ENCODE measurements at places on chromosomes 3 and 15.

- DNase-seq, result no peak
These were observed 52.8 kb downstream of the PLD1 start for GRCh38 chr3:171757361-171758034.

DNA sequence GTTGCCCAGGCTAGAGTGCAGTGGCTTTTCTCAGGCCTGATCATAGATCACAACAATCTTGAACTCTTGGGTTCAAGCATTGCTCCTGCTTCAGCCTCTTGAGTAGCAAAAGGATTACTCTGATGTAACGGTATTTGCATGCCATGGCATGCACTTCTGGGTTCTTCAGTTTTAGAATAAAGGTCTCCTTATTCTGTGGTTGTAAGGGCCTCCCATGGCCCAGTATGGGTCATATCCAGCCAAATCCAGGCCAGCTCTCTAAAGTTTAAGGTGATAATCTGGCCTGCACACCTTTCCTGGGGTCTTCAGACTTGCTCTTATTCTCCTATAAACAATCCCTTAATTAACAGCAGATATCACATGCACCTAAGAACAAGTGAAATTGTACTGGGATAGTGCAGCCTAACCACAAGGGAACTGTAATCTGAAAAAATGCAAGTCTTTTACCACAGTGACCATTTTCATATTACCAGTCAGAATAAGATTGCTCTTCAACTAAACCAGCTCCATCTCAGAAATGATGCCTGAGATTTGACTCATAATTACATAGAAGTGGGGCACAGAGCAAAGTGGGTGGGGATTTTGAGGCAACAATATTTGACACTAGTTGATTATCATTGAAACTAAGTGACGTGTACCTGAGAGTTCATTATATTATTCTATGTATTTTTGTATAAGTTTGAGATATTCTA, 25.4 kb downstream of the COMMD2 start:
- no peak for DNase-seq

DNA sequence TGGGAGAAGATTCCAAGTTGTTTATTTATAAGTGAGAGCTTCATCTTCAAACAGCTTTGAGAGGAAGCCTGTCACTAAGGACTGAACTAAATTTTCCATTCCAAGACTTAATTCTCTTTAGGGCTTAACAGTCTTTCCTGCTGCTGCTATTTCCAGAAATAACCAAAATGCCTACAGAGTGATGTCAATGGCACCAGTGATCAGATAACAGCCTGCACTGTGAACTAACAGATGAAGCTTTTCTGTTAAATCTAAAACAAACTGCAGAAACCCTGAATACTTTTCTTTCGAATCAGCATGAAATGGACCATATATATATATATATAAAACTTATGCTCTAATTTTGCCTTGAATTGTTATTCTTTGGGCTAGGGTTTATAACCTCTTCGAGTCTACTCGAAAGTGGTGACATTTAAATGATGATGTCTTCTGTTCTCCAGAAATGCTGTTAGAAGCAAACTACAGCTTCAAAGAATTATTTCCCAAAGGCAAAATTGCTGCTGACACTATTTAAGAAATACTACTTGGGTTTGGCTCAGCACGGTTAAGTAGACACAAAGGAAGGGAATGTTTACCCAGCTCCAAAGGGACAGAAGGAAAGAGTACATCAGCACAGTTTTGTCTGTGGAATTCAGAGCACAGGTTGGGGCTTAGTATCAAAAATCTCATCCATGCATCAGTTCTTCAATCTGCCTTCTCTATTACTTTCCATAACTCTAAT, 238.5 kb upstream of the LRRN1 start:
- DNase-seq, result no peak

DNA sequence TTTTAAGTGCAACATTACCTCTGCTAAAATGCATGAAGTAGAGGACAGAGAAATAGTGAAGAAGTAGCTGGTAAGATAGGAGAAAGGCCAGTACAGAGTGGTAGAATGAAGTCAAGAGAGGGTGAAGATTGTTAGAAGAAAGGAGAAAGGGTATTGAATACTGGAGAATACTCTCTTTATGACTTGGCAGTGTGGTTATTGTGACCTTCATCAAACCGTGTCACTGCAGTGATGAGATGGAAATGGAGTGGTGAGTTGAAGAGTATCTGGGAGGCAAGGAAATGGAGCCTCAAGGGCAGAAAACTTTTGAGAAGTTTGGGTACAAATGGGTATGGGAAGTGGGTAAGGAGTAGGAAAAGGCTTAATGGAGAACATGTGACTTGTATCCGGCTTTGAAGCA, 24.7 kb downstream of the MINDY2 start:
- no peak for DNase-seq

GRCh38 chr15:41690636-41691035, 30.4 kb downstream of the MGA start:
- no peak for DNase-seq

- no peak for DNase-seq
These were observed 3.6 kb downstream of the TAGLN3 start for GRCh38 chr3:112002096-112002971.

DNA sequence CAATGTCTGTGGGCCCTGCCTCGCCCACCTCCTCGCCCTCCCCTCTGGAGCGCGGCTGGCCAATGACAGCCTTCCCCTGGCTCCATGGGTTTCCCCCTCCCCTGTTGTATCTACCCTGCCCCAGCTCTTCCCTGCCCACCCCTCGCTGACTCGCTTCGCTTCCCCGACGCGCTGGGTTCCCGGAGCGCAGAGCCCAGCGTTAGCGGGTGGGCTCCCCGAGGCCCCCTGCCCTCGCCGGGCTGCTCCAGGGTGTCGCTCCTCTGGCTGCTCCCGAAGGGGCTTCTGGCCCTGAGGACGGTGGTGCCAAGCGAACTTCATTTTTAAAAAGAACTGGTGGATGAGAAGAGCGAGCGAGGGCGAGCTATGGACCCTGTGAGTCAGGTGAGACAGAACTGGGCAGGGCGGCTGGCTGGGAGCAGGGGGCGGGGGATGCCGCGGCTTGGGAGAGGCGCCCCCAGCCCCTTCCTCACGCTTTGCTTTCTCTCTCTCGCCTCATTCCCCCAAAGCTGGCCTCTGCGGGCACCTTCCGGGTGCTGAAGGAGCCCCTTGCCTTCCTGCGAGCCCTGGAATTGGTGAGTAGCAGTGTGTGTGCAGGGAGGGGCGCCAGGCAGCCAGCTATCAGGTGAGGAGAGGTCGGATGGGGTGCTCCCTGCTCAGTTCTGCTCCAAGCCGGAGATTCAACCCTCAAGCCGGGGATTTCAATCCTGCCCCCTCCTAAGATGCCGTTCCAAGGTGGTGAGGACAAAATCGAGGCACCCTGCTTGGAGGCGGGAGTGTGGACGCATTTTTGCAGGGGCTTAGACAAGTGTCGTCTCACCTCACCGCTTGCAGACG, at the start of gene SYNPR:
TSS of gene SYNPR (plus strand) at position 138 of the 834 bp plus-strand sequence.
- no peak for DNase-seq

DNA sequence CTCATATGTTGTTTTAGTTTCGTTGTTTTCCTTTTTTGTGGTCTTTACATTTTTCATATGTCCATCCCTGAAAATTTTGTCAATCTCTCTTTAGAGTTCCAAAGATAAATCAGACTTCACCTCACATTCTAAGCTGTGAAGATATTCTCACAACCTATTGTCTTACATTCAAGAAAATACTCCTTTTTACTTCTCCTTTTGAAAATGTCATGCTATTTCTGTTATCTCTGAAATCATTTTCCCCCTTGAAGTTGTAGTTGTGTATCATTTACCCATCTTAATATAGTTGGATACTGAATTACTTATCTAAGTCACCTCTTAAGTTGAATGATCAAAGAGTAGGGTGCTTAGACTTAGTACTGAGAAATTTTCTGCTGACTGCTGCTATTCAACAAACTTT, 74.3 kb downstream of the DCUN1D1 start:
- DNase-seq, result no peak

DNA sequence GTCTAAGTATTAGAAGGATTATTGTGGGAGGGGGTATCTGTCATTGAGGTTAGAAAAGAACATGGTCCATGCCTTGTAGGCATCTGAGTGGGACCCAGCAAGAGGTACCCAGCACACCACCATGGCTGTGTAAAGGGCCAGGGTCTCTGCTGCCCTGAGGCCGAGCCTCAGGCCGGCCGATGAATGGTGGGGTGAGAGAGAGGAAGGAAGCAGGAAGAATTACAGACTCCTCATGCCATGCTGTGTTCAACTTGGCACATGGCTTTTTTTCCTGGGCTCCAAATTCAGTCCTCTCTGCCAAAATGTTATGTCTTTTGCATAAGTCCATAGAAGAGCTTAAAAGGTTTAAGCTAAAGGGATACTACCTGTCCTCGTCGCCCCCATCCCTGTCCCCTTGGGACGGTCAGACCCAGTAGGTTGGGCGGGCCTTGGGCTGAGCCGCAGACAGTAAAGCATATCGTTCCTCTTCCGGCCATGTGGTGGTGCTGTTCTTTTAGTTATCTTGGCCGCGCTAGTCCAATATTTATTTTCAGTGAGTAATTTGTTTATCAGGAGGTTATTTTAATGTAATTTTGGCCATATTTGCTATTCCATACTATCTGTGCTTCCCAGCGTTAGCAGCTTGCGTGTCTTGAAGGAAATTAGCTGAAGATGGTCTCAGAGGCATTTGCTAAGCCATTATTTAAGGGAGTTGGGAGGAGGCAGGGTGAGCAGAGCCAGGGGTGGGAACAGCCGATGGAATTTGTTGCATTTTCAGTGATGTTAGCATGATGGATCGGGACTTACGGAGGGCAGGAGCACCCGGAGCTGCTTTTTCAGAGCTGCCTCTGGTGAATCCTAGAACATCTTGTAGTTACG, 152.4 kb downstream of the AGBL1 start:
- DNase-seq, result no peak

DNA sequence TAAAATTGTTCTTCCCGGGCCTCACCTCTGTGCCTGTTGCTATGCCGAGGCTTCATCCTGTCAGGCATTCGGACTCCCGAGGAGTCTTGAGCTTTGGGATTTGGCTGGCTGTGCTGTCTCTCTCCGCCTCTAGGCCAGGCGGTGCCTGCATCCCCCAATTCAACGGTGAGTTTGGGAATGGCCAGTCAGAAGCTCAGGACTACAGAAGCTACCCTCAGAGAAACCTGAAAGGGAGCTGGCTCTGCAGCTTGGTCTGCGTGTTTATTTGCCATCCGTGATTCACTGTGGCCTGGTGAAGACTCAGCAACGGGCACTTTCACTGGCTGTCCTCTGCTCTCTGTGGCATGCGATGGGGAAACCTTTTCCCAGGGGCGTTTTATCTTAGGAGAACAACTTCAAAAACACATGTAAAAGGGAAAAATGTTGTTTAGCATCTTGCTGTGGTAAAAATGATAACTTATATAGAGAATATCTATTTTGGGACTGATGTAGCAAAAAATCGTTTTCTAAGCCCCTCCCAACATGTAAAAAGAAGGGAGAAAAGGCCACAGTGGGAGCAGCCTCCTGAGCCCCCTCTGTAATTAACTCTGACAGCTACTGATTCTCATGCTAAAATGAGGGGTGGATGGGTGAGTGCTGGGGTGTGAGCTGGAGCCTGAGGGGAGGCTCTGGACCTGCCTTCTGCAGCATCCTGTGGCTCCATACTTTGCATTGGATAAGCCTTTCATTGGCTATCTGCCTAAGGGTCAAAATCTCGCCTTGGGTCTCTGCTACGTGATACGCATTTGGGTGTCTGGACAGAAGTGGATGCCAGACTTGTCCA, 103.4 kb upstream of the KLHL25 start:
- no peak for DNase-seq

DNA sequence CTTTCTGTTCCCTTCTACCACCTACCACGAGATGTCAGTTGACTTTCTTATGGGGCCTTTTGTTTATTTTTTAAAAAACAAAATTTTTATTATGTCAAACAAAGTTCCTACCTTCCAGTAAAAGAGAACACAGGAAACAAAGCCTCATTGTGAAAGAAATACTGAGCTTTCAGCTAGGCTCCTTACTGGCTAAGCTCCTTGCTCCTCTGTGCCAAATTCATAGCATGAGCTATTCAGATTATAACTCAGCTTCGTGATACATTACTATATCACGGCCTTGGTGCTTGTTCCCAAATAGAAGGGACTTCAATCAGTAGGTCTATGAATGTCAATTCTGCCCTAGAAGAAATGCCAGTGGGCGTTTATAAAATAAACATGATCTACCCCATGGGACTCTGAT, 145.8 kb upstream of the CHRM5 start:
- no peak for DNase-seq

GRCh38 chr3:193240436-193240849, 579 bp upstream of the PLAAT1 start:
- no peak for DNase-seq

GRCh38 chr15:64224511-64224910, 61.7 kb upstream of the PPIB start:
- no peak for DNase-seq

DNA sequence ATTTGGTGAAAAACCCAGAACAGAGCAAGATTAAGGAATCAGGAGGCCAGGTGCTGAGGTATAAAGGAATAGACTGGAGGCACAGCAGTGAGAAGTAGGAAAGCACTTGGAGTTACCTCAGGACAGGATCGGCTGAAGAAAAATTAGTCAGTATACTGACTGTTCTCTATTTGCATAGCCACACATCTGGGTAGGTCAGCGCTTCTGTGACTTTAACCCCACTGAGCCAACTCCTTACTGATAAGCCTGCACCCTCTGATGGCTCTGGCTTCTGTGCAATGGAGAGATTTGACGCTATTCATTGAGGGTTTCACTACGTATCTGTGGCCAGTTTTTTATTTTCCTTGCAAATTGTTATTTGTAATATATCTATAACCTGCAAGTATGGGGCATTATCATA, 22.3 kb downstream of the MECOM start:
- DNase-seq, result no peak

DNA sequence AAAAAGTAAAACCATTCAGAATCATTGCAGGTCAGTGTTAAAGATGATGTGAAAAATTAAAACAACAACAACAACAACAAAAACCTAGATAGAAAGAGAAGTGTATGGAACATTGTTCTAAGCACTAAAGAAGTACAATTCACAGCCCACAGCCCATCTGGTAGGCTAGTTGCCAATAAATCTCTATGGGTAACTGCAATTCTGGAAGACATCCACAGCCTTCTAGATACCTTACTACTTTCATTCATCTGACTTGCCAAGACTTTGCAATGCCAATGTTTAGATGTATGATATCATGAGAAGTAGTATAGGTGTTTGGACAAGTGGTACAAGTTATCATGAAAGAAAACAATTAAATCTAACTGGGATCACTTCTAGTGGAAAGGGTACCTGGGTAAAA, 198.6 kb downstream of the VGLL3 start:
- no peak for DNase-seq

- peak; percentile 40 for DNase-seq
These were observed 173.0 kb upstream of the ROBO2 start for GRCh38 chr3:76866729-76867408.

DNA sequence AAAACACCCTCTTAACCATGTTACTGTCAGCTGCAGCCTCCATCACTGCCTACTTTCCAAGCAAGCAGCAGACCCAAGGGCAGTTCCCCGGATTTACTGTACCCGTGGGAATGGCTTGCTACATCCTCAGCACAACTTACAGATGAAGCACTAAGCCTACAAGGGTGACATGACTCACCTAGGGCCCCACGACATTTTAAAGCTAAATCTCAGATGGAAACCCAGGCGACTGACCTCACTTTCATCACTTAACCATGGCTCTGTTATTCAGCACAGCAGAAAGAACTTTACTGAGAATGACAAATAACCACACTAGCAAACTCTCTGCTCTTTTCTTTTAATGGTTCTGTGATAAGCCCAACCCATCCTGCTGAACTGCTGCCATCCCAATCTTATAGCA, 65.6 kb downstream of the SUMF1 start:
- DNase-seq, result no peak

- no peak for DNase-seq
These were observed 3.0 kb upstream of the TJP1 start for GRCh38 chr15:29825227-29825626.

GRCh38 chr3:50428007-50428633, 68.8 kb upstream of the TMEM115 start:
- no peak for DNase-seq

Data from NCI-H187 treated with DMSO at 0.1 percent for 48 hours (cell line).